Heart right ventricle (tissue), 16 donors: ENCODE measurements at places on chromosomes 2 and 18. TPM values are rescaled to one million over a fixed set of nuclear protein-coding genes. Genes with fewer than 3 reads are reported as not detected.
A peak's percentile ranks its signal among the peaks of the same experiment; 100 is the strongest.

ZNF521 gene
- 3.3 TPM for polyA plus RNA-seq

ASB18 gene
- 3.5 TPM for polyA plus RNA-seq

BUB1 gene
- polyA plus RNA-seq = 0.15 TPM

PGAP1 gene
- polyA plus RNA-seq = 1.6 TPM

DNA sequence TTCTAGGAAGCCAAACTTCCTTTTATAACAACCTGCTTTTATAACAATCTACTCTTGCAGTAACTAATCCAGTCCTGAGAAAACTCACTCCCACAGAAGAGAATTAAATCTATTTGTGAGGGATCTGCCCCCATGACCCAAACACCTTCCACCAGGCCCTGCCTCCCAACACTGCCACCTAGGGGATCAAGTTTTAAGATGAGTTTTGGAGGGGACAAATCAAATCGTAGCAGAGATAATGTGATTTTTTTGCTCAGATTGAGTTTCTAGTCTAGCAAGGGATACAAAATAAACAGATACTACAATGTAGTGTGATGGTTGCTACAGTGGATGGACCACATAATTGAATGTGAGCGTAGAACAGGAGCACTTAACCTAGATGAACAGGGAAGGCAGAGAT, 52.2 kb downstream of the NCOA1 start:
- no peaks in the 10 kb centered on the region for H3K36me3 ChIP-seq
- no peak overlapping the region for H3K27ac ChIP-seq
- no peak overlapping the region for H3K4me3 ChIP-seq
- no peaks in the 10 kb centered on the region for H3K27me3 ChIP-seq
- H3K4me1 ChIP-seq = no peaks in the 10 kb centered on the region

GRCh38 chr2:185780890-185781289, 42.3 kb downstream of the FSIP2 start:
- no peaks in the 10 kb centered on the region for H3K4me1 ChIP-seq
- H3K27ac ChIP-seq = no peak overlapping the region
- H3K4me3 ChIP-seq = no peak overlapping the region
- H3K27me3 ChIP-seq = no peaks in the 10 kb centered on the region

DNA sequence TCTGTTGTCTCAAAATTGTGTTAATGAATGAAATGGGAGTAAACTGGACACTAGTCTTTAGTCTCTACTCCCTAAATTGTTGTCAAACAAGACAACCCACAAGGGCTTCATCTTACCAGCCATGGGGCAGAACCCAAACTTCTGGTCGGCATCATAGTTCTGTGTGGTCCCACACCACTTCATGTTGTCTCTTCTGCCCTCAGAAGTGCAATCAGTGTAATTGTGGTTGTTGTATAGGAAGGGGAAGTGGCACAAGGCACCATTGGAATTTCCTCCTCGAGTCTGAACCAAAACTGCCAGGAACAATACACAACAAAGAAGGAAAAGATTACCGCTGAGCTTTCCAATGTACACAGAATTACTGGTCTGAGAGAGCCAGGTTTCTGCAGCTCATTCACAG, 12.6 kb downstream of the FN1 start:
- DNase-seq = no peak
- H3K4me1 ChIP-seq = no peaks in the 10 kb centered on the region
- H3K36me3 ChIP-seq = no peaks in the 10 kb centered on the region
- no peaks in the 10 kb centered on the region for H3K27me3 ChIP-seq
- H3K27ac ChIP-seq = no peak overlapping the region

GRCh38 chr18:14976736-14977430, 228.9 kb downstream of the ANKRD30B start:
- H3K4me1 ChIP-seq = no peaks in the 10 kb centered on the region
- H3K27me3 ChIP-seq = peaks cover 7% of the 10 kb centered on the region
- H3K36me3 ChIP-seq = no peaks in the 10 kb centered on the region

GRCh38 chr2:121170577-121170976, 114.4 kb downstream of the TFCP2L1 start:
- no peaks in the 10 kb centered on the region for H3K36me3 ChIP-seq
- H3K4me1 ChIP-seq = no peaks in the 10 kb centered on the region
- no peak overlapping the region for H3K4me3 ChIP-seq
- no peak overlapping the region for H3K27ac ChIP-seq

- no peaks in the 10 kb centered on the region for H3K4me1 ChIP-seq
- H3K27ac ChIP-seq = no peak overlapping the region
- H3K36me3 ChIP-seq = no peaks in the 10 kb centered on the region
- no peaks in the 10 kb centered on the region for H3K27me3 ChIP-seq
- DNase-seq = no peak
- H3K4me3 ChIP-seq = no peak overlapping the region
Observed at GRCh38 chr2:58669998-58670397, 428.9 kb upstream of the FANCL start.

DNA sequence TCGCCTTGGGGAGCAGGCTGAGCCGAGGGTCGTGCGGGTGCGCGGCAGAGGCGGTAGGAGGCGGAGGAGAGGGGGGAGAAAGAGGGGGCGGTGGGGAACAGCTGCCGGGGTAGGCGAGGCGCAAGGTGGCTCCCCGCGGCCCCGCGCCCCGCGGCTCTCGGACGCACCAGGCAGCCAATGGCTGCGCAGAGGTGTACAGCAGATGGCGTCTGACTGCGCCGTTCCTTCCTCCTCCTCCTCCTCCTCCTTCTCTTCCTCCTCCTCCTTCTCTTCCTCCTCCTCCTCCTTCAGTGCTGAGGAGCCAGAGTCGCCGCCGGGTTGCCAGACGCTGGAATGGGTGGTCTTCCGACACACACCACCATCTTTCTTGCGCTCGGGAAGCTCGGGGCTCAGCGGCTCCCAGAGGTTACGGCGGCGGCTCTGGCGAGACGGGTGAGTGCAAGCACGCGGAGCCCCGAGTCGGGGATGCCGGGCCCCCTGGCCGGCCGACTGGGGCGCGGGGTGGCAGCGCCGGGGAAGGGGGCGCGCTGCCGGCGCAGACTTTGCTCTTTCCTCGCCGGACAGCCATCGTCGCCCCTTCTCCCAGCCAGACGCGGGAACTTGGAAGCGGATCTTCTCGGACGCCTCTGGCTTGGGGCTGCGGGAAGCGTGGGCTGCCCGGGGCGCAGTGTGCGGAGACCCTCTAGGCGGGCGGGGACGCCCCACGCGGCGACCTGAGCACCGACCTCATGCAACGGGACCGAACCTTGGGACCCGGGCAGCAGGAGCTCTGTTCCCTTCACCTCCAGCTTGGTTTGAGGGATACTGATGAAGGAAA, at the start of gene THSD7B:
Gene THSD7B (plus strand): TSS at position 290 of the 817 bp plus-strand sequence. CDS start 116,634 bp downstream, outside the sequence.
- peaks cover 63% of the 10 kb centered on the region for H3K27me3 ChIP-seq
- H3K27ac ChIP-seq = no peak within 1 kb of the TSS
- H3K36me3 ChIP-seq = no peaks in the 10 kb centered on the region
- H3K4me1 ChIP-seq = peaks cover 20% of the 10 kb centered on the region
- H3K4me3 ChIP-seq = peak within 1 kb of the TSS; percentile 54
- DNase-seq = peak; percentile 9

GRCh38 chr2:65035351-65035943, 20.8 kb upstream of the CEP68 start:
- no peak overlapping the region for H3K4me3 ChIP-seq
- H3K4me1 ChIP-seq = peaks cover 11% of the 10 kb centered on the region
- H3K36me3 ChIP-seq = no peaks in the 10 kb centered on the region
- H3K27me3 ChIP-seq = no peaks in the 10 kb centered on the region
- DNase-seq = no peak

- no peak for DNase-seq
- H3K4me1 ChIP-seq = peaks cover 45% of the 10 kb centered on the region
- no peaks in the 10 kb centered on the region for H3K27me3 ChIP-seq
- peak overlapping the region; percentile 91 for H3K27ac ChIP-seq
- H3K4me3 ChIP-seq = peak overlapping the region; percentile 95
Observed at GRCh38 chr2:61018318-61018755, 282 bp upstream of the PUS10 start.

DNA sequence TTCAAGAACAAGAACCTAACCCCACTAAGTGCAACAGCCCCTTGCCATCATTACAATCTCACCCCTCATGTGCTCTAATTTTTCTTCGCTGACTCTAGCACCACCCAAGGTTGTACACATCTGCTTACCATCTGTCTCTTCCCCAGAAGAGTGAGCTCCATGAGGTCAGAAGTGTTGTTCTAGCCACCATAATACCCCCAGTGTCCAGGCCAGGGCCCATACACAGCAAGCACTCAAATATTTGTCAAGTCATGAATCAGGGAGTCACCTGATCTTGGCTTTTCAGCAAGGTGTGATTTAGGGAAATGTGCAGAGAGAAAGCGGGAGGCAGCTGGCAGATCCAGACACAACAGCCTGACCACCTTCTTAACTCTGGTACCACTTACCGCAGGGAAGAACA, 5.7 kb downstream of the ERCC3 start:
- H3K4me1 ChIP-seq = peaks cover 11% of the 10 kb centered on the region
- H3K36me3 ChIP-seq = peaks cover 94% of the 10 kb centered on the region
- no peaks in the 10 kb centered on the region for H3K27me3 ChIP-seq
- no peak for DNase-seq

DNA sequence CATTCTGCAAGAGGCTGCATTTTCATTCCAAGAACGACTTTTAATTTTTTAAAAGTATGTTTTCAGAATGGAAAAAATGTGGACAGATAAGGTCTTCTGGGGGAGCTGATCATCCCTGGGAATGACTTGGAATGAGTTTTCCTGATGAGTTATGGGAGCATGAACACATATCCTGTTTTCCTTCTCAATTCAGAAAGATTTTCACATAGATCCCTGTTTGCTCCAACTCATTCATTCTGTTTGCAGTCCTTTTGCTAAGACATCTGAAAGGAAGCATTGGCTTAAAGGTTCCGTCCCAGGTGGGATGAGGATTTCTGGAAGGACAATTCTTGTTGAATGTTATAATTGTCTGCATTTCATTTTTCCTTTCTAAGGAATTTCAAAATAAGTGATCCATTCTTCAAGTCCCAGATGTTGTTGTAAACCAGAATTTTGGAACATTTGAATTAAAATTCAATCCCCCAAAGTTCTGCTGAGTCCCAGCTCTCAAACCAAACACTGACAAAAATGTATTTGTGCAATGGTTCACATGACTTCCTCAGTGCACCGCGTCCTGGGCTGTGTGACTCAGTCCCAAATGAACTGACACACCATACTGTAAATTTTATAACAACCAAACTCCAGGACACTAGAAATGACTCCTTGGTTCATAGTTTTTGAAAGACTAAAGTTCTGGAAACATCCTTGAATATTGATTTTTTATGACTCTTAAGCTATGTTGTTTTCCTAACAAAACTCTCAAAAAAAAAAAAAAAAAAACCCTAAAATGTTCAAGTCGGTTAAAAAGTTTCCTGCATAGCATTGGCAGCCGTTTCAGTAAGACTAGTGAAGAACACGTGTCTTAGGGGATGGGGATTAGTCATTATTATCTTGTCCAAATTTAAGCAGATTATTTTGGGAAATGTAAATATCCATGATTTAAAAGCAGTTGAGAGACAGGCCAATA, 281.8 kb upstream of the TCF4 start:
- no peaks in the 10 kb centered on the region for H3K36me3 ChIP-seq
- no peak overlapping the region for H3K4me3 ChIP-seq
- peak overlapping the region; percentile 52 for H3K27ac ChIP-seq
- no peak for DNase-seq
- peaks cover 8% of the 10 kb centered on the region for H3K4me1 ChIP-seq

- no peaks in the 10 kb centered on the region for H3K27me3 ChIP-seq
- peaks cover 21% of the 10 kb centered on the region for H3K4me1 ChIP-seq
- DNase-seq = no peak
- no peak overlapping the region for H3K4me3 ChIP-seq
- no peaks in the 10 kb centered on the region for H3K36me3 ChIP-seq
Observed at GRCh38 chr18:55079481-55080355, 120.5 kb upstream of the CCDC68 start.

DNA sequence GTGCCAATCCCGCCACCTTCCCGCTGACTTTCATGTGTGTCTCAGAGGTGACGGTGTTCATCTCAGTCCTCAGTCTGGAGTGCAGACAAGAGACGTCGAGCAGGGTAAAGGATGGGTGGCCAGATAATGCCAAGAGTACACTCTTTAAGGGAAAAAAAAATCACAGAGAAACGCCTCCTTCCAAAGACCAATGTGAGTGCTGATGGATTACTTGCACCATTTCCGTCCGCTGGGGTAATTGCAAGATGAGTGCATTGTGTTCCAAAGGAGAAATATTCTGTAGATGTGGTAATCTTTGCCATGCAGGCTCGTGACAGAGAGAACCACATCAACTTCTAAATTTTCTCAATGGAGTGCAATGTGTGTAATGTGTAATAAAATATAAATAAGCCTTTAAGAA, 81.0 kb downstream of the KLHL29 start:
- no peaks in the 10 kb centered on the region for H3K27me3 ChIP-seq
- H3K4me1 ChIP-seq = no peaks in the 10 kb centered on the region
- DNase-seq = no peak
- no peak overlapping the region for H3K27ac ChIP-seq

- H3K4me1 ChIP-seq = no peaks in the 10 kb centered on the region
- no peaks in the 10 kb centered on the region for H3K27me3 ChIP-seq
- no peak overlapping the region for H3K27ac ChIP-seq
- H3K4me3 ChIP-seq = no peak overlapping the region
- H3K36me3 ChIP-seq = no peaks in the 10 kb centered on the region
- DNase-seq = no peak
Observed at GRCh38 chr2:190822043-190822442, 58.6 kb upstream of the GLS start.

- peaks cover 20% of the 10 kb centered on the region for H3K27me3 ChIP-seq
- H3K4me3 ChIP-seq = peak overlapping the region; percentile 72
- peaks cover 61% of the 10 kb centered on the region for H3K4me1 ChIP-seq
- DNase-seq = no peak
- peak overlapping the region; percentile 92 for H3K27ac ChIP-seq
- no peaks in the 10 kb centered on the region for H3K36me3 ChIP-seq
Observed at GRCh38 chr2:71452565-71452964, 796 bp upstream of the DYSF start.

DNA sequence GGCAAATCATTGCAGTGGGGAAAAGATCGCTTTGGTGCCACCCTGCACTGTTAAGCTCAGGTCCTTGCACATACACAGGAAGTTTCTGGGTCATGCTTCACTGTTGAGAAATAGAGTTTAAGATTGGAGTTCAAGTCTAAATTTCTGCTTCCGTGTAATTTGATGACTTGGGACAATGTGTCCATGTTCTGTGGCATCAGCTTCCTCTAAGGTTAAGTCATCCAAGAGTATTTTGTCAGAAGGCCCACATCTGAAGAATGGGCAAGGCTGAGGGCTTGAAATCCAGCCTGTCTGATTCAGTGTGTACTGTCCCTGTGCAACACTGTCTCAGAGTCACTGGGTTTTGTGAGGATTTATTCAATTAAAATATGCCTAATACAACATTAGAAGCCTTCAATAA, 880.7 kb downstream of the SUCLG1 start:
- H3K4me1 ChIP-seq = no peaks in the 10 kb centered on the region
- no peaks in the 10 kb centered on the region for H3K27me3 ChIP-seq
- no peak overlapping the region for H3K27ac ChIP-seq
- no peaks in the 10 kb centered on the region for H3K36me3 ChIP-seq
- H3K4me3 ChIP-seq = no peak overlapping the region
- DNase-seq = no peak

DNA sequence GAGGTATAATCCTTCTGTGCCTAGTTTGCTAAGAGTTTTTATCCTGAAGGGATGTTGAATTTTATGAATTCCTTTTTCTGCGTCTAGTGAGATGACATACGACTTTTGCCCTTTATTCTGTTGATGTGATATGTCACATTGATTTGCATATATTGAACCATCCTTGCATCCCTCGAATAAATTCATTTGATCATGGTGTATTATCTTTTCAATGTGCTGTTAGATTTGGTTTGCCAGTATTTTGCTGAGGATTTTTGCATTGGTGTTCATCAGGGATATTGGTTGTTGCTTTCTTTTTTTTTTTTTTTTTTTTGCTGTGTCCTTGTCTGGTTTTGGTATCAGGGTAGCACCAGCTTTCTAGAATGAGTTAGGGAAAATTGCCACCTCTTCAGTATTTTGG, 9.1 kb downstream of the GCC2 start:
- H3K27ac ChIP-seq = no peak overlapping the region
- no peak for DNase-seq
- peaks cover 45% of the 10 kb centered on the region for H3K36me3 ChIP-seq
- no peaks in the 10 kb centered on the region for H3K4me1 ChIP-seq
